ENCODE measurements at places on chromosomes 5 and 9.

- DNase-seq = no peak
Measured at GRCh38 chr5:124706729-124707361, 39.6 kb downstream of the ZNF608 start.

GRCh38 chr5:34587355-34588241, 68.5 kb upstream of the RAI14 start:
- DNase-seq = no peak

DNA sequence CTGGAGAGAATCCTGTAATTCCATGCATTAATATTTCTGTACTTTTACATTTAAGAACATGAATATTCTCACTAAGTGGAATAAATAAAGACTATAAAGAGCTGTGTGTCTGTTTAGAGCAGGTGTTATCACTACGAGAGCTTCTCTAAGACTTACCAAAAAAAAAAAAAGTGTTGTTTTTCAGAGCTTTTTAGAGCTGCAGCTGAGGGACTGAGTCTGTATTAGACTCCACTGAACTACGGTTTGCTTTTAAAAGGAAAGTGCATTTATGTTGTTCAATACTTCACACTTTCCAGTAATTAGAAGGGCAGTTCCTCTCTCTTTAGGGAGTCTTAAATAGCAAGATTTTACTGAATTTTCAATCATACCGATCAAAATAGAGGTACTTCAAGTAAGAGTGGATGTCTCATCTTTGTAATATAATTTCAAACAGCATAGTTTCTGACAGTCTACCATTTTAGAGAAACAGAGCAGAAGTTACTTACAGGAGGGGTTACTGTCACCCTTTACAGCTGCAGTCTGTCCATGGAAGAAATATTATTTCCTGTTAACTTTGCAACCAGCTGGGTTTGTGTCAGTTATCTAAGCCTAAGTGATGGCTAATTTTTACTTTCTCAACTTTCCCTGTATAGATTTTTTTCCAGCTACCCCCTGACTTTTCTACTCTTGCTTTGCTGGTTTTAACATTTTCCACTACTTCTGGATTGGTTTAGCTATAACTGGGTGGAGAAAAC, 2.4 kb downstream of the SYK start:
- no peak for DNase-seq

GRCh38 chr9:109132567-109133021, 12.8 kb upstream of the TMEM245 start:
- DNase-seq = no peak

GRCh38 chr5:126651013-126651577, 50.3 kb downstream of the PHAX start:
- no peak for DNase-seq

- DNase-seq = no peak
Measured at GRCh38 chr9:1294641-1295258, 244.6 kb downstream of the DMRT2 start.

DNA sequence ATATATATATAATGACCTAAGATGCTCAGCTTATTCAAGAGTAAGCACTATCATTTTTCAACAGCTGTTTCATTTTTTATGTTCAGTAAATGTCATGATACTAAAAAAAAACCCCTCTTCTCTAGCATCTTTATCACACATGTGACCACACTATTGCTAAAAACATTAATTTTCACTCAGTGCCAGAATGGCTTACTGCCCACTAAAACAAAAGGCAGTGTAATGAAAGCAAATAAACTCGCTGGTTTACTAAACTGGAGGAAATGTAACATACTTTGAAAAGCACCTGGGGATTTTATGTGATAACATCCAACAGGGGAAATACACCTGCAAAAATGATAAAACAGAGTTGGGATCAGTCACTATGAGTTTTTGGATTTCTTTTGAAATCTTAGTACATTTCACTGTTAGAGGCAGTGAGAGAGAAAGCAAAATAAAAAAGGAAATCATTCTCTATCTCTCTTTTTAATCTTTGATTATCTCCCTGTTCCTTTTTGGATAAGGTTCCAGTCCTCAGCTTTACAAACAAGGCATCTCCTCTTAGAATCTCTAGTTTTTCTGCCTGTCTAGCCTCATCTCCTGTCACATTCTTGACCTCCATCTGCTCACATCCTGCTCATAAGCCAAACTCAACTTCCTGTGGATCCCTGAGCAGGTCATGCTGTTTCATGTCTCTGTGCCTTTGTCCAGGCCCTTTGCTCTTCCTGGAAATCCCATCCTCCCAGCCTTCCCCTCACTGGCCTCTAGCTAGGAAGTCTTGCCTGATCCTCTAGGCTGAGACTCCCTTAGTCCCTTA, 338.0 kb downstream of the MAN2A1 start:
- DNase-seq = no peak

DNA sequence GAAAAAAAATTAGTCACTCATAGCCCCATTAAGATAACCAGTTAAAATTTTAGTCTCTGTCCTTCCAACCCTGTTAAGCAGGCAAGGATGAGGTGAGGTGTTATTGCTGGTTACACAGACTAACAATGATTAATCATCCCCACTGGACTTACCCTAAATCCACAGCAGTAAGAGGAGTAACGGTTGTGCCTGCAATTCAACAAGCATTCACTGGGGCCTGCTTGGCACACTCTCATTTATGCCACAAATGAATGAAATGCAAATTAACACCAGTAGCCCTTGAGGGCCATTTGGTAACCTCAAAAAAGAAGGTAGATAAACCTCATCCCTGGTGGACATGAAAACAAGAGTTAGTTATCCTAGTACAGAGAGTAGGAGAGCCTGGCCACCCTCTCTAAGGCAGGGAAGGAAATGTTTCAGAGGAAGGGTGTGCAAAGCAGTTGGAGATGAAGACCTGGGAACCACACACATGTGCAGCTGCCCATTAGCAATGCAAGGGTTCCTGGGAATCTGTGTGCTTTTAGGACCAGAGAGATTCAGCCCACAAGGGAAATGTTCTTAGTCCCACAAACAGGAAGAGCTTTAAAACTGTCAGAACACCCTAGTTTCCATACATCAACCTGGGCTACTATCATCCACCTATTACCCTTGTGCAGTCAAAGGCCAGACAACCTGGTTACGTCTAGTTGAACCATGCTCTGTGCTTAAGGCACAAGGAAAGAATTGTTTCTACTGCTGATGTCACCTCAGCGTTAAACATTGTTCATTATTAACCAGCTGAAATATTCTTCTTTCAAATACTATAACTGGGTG, 7.7 kb downstream of the LHFPL2 start:
- DNase-seq = no peak

GRCh38 chr5:140673187-140673976, at the start of gene DND1:
DND1 (minus strand) TSS chr5:140673576; CDS start chr5:140673542, 34 bp downstream.
- DNase-seq = no peak

- no peak for DNase-seq
Measured at GRCh38 chr9:137370865-137371520, 52.0 kb downstream of the EXD3 start.

DNA sequence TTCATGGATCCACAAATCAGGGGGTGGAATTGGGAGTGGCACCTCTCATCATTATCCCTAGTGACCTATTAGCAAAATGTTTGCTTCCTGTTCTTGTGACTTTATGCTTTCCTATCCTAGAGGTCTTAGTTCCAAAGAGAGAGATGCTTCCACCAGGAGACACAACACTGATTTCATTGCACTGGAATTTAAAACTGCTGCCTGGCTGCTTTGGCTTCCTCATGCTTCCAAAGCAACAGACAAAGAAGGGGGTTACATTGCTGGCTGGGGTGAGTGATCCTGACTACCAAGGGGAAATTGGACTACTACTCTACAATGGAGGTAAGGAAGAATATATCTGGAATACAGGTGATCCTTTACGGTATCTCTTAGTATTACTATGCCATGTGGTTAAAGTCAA, 69.2 kb upstream of the SH3GL2 start:
- DNase-seq = no peak

DNA sequence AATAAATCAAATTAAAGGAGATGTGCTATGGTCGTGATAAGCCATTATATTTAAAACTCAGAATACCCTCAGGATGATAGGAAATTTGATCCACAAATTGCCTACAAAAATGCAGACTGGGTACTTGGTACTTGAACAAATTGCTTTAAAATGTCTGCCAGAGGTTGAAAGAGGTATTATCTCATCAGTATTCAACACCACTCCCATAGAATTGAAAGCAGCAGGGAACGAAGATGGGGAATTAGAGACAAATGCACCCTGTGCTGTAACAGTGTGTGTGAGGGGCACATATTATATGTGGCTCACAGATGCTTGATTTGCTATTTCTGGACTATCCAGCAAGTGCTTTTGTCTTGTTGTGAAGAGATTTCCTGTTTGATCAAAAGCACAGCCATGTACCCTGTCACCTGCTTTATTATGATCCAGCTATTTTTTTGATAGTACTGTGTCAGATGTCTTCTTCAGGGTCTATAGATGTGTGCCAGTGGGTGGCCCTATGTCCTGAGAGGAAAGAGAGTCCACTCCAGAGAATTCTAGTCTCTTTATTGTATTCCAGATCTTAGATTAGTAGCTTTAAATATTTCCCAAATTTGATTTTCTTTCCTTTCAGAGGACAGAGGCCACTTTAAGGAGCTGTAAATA, 120.1 kb downstream of the XRCC4 start:
- no peak for DNase-seq

GRCh38 chr5:170293273-170293672, 4.3 kb downstream of the LCP2 start:
- no peak for DNase-seq

- no peak for DNase-seq
Measured at GRCh38 chr5:173180331-173180730, 36.0 kb downstream of the BNIP1 start.

DNA sequence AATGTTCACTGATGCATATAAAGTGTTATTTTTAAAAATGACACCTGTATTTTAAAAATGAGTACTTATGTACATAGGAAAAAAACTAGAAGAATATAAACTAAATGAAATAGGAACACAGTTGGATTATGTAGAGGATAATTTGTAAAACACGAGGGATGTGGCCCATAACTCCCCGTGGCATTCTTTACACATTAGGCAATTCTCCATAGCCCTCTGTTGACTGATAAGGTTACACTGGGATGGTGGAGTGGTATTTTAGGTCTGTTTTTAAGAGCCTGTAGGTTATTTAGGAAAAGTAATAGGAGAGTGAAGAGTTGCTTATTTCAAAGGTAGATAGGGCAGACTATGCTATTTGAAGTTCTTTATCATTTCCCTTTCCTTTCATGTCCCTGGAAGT, 1.8 kb downstream of the CAVIN4 start:
- no peak for DNase-seq

- DNase-seq = no peak
Measured at GRCh38 chr9:88005240-88005639, 30.9 kb upstream of the CDK20 start.

DNA sequence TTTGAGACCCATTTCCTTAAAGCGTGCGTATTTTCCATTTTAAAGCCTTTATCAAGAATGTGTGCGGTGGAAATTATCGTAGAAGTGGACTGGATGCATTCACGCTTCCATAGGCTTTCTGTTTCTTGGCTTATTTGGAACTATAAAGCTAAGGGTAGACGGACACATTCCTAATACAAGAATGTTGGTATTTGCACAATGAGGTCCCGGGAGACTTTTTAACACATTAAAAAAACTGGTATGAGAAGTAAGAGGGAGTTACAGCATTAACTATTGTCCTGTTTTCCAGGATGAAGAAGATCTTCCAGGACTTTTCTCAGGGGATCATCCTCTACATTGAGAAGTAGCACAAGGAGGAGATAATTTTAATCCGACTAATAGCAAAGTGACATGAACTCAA, 653.0 kb downstream of the MTRR start:
- DNase-seq = no peak

DNA sequence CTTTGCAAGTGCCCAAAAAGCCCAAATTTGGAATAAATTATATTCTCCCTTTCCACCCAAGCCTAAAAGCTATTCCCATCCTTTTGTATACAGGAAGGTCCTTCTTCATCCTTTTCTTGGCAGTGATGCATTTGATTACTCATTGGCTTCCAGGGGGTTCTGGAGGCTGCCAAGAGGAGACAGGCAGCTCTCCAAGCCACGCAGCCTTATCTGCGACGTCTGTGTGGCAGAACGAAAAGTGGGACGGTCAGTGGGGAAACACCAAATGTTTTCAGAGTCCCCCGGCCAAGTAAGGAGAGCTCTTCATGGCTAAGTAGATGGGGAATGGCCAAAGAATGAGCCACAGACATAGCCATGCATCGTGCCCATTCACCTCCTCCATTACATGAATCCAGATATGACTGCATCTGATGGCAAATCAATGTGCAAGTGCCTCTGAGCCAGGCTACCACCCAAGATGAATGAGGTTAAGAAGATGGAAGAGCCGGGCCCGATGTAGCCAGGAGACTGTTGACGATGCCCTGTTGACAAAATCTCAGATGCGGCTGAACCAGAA, 12.1 kb downstream of the ADAM19 start:
- DNase-seq = no peak

GRCh38 chr5:150560401-150561191, 52.7 kb downstream of the NDST1 start:
- DNase-seq = no peak

DNA sequence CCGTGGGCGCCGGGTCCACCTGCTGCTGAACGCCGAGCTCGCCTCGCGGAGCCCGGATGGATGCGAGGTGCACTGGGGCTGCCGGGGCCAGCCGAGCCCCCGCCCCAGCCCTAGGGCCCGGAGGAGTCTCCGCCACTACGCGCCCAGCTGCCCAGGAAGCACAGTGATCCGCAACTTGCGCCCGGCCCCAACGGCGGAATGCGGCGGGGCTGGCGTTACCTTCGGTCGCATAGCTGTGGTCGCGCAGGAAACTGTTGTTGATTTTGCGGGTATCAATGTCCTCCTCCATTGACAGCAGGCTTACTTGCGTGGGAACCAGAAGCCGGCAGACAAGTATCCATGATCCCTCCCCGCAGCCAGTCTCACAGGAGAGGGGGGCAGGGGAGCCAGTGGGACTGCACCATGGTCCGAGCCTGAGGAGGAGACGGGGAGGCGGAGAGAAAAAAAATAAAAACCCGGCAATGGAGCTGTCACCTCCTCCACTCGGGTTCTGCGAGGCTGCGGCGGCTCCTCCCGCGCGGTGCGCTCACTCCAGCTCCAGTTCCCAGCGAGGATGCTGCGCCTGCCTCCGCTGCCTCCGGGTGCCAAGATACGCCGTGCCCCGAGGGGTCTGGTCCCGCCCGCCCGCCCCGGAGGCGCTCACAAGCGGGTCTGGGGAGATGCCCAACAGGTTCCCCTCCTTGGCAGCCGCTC, 628 bp downstream of the PPP2R2B start:
- no peak for DNase-seq

DNA sequence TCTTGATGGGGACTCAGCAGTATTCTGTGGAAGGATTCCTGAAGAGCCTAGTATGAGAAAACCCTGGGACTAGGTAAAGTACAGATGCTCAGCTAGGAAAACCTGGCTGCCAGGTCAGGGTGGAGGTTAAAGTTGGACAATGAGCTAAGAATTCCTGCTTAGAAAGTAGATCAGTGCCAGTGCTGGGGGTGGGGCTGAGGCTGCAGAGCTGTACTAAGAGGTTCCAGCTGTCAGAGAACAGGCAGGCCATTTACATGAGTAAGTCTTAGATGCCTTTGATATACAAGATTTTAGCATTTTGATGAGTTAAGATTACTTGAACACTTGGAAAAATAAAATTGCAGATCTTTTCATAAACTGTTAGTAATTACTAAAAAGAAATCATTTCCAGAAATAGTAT, 332.3 kb upstream of the NUDT12 start:
- no peak for DNase-seq
